Stimulated activated CD4-positive, alpha-beta T cell treated with anti-CD3 and anti-CD28 coated beads, Interleukin-4, amount 100 ng/mL, for 24 hours (primary cell): ENCODE measurements at places on chromosomes 4 and X.

- no peak for DNase-seq
These were observed 185.5 kb downstream of the TEX13C start for GRCh38 chrX:125505207-125505606.

DNA sequence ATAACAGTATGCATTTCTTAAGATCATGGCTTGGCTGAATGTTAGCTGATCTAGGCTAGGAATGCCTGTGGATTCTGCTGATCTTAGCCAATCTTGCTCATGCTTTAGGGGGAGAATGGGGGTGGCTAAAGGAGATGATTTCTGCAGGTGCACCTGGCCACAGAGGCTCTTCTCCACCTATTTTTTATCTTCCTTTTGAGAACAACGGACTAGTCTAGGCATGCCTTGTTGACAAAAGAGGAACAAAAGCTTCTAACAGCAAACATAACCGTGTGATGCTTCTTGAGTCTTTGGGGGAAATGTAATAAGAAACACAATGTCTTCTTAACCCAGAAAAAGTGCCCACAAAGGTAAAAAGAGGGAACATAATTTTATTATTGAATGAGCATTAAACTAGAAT, 743.5 kb downstream of the ARAP2 start:
- no peak for DNase-seq

GRCh38 chr4:167052631-167053091, 181.6 kb downstream of the SPOCK3 start:
- no peak for DNase-seq

DNA sequence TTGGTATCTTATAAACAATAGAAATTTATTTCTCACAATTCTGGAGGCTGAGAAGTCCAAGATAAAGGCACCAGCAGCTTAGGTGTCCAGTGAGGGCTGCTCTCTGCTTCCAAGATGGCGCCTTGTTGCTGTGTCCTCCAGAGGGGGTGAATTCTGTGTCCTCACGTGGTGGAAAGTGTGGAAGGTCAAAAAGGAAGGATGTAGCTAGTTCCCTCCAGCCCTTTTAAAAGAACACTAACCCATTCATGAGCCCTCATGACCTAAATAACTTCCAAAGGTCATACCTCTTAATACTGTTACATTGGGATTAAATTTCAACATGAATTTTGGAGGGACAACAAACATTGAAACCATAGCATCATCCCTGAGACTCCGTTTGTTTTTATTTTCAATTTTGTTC, 48.8 kb downstream of the ZNF81 start:
- DNase-seq, result no peak

DNA sequence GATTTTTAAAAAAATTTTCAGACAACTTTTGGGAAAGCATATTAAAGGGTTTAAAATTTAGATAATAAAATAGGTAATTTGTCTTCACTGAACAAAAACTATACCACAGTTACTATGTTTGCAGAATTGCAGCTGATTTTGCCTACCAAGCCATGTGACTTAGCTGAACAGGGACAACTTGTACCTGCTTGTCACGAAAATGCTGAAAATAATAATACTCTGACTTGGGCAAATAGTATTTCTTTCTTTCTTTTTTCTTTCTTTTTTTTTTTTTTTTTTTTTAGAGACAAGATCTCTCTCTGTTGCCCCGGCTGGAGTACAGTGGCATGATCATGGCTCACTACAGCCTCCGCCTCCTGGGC, 225.2 kb upstream of the PPP1R2C start:
- no peak for DNase-seq

DNA sequence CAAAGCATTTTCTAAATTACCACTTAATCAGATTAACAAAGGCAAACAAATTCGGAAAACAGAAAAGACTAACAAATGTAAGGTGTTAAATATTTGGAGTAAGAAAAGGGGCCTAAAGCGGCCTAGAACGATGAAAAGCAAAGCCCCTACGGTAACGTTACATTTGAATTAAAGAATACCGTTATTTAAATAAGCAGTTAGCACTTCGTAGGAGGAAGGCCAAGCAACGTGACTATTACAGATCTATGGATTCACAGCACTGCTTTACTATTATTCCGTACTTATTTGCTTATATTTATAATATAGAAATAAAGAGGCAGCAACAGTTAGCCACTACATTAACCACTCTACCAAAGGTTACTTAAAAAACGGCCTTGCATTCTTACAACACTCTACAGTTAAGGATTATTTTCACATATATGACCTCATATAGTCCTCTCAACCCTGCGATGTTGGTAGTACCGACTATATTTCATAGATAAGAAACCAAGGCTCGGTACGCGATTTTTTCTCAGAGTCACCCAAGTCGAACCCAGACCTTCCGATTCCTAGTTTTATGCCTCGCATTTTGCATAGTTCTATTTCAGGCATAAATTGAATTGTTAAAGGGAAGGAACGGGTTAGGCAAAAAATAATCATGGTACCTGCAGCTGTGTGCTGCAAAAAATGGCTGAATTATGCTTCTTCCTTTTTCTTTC, 2.9 kb downstream of the KLHL15 start:
- peak; percentile 4 for DNase-seq

- DNase-seq, result no peak
These were observed 9.5 kb downstream of the HHIP start for GRCh38 chr4:144655491-144655890.

GRCh38 chrX:20361081-20361889, 94.6 kb upstream of the RPS6KA3 start:
- no peak for DNase-seq

DNA sequence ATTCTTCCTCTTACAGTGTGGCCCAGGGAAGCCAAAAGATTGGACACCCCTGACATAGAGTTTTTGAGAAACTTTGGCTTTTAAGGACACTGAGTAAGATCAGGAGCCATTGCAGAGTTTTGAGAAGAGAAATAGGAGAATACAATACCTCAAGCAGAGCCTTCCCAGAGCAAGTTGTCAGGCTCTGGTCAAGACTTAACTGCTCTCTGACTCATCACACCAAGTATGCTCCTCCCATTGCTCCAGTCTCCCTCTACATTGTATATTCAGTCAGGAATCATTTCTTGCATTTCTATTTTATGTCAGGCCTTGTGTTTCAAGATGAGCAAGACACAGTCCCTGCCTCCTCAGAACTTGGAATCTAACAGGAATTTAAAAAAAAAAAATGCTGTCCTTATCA, 176.4 kb upstream of the FMR1 start:
- DNase-seq, result no peak

DNA sequence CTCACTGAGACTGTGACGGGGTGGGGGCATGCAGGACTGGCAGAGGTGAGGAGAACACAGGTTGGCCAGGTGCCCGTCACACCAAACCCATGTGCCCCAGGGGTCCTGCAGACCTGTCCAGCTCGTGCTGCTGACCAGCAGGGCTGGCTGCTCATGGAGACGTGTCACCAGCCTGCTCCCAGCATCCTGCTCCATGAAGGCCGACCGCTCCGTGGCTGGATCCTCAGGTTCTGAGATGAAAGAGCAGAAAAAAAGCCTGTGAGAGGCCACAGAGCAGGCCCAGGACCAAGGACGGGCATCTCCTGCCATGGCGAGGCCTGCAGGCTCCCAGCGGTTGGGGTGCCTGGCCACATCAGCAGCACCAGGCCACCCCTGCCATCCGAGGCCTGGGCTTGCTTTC, 71.7 kb upstream of the DRD5 start:
- DNase-seq, result no peak

DNA sequence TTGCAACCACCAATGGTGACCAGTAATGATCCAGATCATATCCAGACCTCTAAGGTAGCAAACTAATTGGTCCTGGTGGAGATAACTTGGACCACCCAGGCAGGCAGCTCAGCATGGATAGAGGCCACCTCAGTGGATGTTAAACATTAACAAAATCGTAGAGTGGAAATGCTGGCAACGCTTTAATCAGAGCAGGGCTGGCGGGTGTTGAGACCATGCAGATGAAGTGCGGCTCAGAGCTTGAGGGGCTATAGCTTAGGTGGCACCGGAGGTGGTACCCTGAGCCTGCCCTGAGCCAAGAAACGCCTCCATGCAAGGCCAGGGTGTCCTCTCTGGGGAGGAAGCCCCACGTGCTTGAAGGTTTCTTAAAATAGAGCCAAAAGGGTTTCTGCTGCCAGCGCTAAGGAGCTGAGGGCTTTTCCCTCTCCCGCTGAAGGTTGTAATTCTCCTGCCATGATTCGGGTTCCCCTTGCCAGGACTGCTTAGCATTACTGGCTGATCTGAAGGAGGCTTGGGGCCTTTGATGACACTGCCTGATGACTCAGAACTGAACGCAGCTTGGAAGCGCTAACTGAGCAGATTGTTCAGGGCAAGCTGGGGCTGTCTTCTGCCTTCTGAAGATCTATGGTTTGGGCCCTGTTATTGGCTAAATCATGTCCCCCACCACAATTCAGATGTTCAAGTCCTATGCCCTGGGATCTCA, 177.8 kb upstream of the ATP6AP2 start:
- DNase-seq, result peak; percentile 3

DNA sequence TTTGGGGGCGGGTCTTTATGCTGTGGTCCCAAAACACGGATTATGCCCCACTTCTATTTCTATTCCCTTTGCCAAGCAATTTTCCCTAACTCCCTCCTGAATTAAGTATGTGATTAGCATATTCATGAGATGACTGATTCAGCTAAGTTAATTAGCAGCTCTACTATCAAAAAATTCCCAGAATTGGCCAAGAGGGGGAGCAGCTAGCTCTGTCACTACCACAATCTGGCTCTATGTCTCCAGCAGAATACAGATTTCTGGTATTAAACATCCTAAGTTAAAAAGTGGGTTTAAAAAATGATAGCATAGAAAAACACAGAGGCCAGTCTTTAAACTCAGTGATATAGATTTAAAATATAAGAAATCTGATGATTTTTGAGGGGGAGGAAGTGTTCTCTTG, 80.3 kb downstream of the GPC4 start:
- no peak for DNase-seq

DNA sequence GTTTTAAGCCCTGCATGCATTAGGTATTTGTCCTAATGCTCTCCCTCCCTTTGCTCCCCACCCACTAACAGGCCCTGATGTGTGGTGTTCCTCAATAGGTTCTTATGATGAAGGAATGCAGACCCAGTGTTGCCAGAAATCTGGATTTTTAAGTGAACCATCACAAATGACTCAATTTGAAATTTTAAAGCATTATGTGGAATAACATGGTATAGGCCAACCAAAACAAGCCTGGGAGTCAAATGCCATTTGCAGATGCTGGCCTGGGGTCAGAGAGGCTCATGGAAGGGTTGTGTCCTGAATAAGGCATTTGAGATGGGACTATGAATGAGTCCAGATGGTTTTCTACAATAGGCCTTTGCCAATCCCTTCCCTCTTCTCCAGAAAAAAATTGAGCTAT, 179.6 kb downstream of the SHROOM3 start:
- no peak for DNase-seq

DNA sequence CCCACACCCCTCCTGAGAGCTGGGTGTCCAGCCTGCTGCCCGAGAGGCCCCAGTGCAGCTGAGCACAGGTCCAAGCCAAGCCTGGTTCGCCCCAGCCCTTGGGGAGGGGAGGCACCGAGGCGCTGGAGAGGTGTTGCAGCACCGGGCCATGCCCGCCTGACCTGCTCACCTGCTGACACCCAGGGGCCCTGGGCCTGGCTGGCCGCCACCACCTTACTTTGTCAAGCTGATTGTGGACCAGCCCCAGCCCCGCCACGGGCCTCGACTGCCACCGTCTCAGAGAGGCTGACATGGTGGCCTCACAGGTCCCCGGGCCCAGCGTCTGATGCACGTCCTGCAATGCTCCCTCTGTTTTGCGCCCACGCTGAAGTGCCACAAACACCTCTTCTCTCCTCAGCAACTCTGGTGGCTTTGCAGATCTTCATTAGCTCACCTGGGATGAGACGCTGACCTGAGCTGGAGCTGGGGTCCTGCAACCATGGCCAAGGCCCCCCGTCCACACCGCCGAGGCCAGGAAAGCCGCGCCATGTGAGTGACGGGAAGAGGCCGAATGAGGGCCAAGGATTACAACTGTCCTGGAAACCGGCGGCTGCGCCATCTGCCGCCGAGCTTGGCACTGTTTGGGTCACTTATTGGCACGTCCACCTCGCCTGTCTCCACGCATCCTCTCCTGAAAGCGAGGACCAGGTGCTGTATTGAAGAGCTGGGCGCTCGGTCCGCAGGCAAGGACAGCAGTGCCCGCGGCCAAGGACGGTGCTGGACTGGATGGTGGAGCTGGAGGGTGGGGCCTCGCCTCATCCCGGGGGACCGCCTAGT, 7.6 kb downstream of the CPLX1 start:
- no peak for DNase-seq

GRCh38 chr4:117515921-117516320, 430.5 kb upstream of the TRAM1L1 start:
- DNase-seq, result no peak

GRCh38 chr4:169159624-169160171, 111.1 kb downstream of the SH3RF1 start:
- no peak for DNase-seq

DNA sequence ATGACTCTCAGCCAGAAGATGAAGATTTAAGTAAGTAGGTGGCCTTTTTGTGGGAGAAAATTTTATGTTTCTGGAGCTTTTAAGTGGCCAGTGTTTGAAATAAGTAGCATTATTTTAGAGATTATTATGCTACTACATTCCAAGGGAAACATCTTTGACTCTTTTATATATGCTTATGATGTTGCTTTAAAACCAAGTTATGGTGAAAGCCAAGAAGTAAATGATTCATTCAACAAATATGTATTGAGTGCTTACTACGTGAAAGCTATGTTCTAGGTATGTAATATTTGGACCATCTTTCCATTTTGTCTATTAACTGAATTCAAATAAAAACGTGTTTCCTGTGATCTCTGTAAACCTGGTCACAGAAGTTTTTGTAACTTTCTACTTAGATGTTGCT, 58.3 kb downstream of the ZFX start:
- no peak for DNase-seq
